NCI-H1436 (cell line): ENCODE measurements at places on chromosomes 3 and 15.

GRCh38 chr3:152870027-152870426 lies 35.1 kb downstream of the P2RY1 start:
- DNase-seq, result no peak

- no peak for DNase-seq
Observed at GRCh38 chr3:123605789-123606234, 21.0 kb upstream of the HACD2 start.

GRCh38 chr3:195209083-195209846 lies 61.7 kb downstream of the XXYLT1 start:
- no peak for DNase-seq

DNA sequence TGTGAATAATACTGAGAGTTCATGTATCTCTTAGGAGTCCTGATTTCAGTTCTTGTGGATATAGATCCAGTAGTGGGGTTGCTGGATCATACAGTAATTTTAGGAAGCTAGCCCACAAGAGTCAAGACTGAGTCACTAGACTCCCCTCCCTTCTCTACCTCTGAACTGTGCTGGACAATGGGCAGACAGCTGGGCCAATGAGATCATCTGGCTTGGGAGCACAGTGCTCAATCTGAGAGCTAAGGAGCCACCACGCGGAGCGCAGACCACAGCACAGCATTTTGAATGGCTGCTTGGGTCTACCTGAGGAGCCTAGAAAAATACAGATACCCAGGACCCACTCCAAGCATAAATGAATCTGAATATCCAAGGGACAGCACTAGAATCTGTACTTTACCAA lies 32.5 kb downstream of the WNT5A start:
- DNase-seq, result no peak

DNA sequence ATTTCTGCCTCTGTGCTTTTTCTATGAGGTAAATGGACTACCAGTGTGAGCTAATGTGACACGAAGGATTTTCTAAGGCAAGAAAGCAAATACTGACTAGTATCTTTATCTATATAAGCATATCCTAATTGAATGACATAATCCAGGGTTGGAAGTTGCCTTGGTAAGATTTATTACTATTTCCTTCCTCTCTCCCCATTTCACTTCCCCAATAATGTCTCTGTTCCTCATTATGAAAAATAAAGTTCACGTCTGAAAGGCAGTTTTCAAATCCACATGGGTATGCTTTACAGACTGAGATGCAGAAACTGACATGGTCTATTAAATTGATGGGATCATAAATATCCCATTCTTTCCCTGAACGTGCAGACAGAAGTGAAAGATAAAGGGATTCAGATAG lies 86.0 kb downstream of the DTWD1 start:
- no peak for DNase-seq

GRCh38 chr3:7978087-7978422 lies 523.6 kb upstream of the LMCD1 start:
- DNase-seq, result peak; percentile 56

DNA sequence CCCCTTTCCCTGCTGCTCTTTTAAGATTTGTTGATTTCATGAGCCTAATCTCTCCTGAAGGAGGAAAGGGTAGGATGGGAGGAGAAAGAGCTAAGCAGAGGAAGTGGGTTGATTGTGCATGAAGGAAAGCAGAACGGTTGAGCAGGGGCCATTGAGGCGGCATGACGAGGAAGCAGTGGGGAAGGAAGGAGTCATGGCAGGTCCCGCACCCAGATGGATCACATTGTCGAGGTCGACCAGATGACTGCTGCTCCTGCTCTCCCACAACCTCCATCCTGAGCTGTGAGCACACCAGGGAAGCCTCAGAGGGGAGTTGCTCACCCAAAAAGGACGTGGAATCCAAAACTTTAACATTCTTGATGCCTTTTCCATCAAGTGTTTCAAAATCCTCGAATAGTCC lies 42.8 kb downstream of the ABTB1 start:
- no peak for DNase-seq

DNA sequence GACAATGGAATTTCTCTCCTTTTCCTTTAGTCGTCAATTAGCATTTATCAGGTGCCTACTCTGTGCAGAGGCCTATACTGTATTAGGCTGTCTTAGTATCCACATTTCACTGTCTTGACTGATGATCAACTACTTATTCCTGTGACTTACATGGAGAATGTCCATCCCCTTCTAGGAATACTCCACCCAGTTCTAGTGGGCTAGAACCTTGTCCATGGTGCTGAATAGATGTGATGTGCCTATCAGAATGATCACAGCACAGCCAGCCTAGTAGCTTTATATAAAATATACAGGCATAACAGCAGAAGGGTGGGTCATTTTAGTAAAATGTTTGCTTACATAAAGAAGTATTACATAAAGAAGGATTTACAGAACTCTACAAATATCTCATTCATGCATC lies 621.4 kb downstream of the PDCD6IP start:
- DNase-seq, result no peak

- DNase-seq, result no peak
Observed at GRCh38 chr3:123533554-123534159, 51.2 kb downstream of the HACD2 start.

DNA sequence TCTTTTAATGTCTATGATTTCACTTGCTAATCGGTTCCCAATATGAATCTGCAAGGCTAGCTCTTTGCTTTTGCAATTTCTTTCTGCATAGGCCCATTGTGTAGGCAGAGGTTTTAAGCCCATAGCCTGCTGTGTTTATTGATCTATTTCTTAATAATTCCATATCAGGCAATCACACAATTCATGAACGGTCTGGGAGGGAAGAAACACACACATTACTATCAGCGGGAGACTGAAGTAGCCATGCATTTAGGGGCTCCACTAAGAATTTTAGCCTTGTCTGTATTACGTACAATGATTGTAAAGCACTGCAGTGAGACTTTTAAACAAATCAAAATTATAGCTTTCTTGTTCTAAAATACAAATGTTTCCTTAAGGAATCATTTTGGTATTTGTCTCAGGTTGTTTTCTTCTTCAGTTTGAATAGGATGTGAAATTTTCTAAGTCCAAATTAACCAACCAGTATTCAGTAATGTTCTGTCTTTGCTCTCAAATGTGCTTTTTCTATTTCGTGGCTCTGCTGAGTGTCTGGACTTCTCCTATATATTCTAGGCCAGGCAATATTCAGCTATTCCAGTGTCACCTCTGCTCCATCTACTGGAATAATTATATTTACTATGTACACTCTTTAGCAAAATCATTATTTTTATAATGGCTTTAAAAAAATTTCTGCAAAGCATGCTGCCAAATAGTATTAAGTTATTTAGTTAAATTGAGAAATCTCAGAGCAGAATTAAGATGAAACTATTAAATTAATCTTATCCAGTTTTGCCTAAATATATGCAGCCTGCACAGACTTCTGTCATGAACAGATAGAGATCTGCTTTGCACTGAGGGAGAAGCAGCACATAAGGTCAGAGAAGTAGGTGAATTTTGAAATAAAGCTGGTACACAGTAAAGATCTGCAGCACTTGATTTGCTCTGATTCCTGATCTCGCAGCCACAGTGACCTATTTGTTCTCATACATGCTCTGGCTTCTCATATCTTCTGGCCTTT lies 103.0 kb upstream of the NAALADL2 start:
- no peak for DNase-seq

- DNase-seq, result no peak
Observed at GRCh38 chr3:101825904-101826445, 23.3 kb upstream of the NFKBIZ start.

GRCh38 chr15:66711260-66711659 lies 9.2 kb downstream of the SMAD6 start:
- DNase-seq, result no peak
